ENCODE measurements at places on chromosomes 3 and 15. TPM values are rescaled to one million over a fixed set of nuclear protein-coding genes. Genes with fewer than 3 reads are reported as not detected.

Gene PCLAF
- total RNA-seq = 41.4 TPM

GRCh38 chr3:51691949-51692348 is 14.9 kb upstream of the GRM2 start:
- DNase-seq = no peak
- no peaks in the 10 kb centered on the region for H3K4me1 ChIP-seq
- no peak overlapping the region for H3K27ac ChIP-seq
- no peaks in the 10 kb centered on the region for H3K27me3 ChIP-seq
- peaks cover 28% of the 10 kb centered on the region for H3K36me3 ChIP-seq

DNA sequence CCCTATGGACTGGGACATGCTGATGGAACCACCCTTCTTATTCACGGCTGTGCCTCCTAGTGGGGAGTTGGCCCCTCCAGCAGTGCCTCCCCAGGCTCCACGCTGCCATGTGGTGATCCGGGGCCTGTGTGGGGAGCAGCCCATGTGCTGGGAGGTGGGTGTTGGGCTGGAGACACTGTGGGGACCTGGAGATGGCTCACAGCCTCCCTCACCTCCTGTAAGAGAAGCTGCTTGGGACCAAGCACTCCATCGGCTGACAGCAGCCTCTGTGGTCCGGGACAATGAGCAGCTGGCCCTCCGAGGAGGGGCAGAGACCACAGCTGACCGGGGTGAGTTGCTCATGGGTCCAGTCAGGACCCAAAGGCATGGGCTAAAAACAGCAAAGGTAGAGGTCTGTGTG is 9.1 kb downstream of the ALG3 start:
- H3K36me3 ChIP-seq = peaks cover 23% of the 10 kb centered on the region
- DNase-seq = no peak
- H3K27ac ChIP-seq = no peak overlapping the region
- H3K4me3 ChIP-seq = no peak overlapping the region
- H3K27me3 ChIP-seq = no peaks in the 10 kb centered on the region
- peaks cover 14% of the 10 kb centered on the region for H3K4me1 ChIP-seq

GRCh38 chr3:29011441-29011840 is 269.4 kb upstream of the RBMS3 start:
- no peak for DNase-seq
- no peak overlapping the region for H3K27ac ChIP-seq
- H3K4me1 ChIP-seq = no peaks in the 10 kb centered on the region
- H3K4me3 ChIP-seq = no peak overlapping the region

DNA sequence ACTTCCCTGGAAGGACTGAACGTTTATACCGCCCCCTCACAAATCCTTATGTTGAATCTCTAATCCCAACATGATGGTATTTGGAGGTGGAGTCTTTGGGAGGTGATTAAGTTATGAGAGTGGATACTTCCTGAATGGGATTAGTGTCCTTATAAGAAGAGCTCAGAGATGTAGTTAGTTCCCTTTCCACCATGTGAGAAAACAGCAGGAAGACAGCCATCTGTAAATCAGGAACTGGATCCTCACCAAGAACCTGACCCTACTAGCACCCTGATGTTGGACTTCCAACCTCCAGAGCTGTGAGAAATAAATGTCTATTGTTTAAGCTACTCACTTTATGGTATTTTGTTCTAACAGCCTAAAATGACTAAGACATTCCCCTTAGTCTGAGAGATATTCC is 33.3 kb upstream of the SACM1L start:
- no peak overlapping the region for H3K4me3 ChIP-seq
- DNase-seq = no peak
- no peaks in the 10 kb centered on the region for H3K27me3 ChIP-seq

DNA sequence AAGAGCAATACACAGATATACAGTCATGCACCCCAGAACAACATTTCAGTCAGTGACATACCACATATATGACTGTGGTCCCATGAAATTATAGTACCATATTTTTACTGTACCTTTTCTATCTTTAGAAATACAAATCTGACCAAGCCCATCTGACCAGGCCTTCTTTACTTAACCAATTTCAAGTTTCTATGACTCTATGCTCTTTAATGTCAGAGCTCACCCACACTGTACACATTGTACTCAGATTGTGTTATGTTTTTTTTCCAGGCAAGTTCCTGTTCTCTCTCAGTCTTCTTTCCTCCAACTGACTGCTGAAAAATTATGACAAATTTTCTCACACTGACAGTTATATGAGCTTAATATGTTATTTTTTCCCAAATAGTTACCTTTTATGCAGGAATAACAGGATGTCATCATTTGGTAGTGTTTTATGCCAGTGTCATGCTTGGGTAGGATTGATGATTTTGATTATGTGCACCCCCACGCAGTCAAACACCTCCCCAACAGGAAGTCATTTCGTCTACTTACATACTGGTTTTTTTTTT is 8.0 kb upstream of the CBLB start:
- H3K36me3 ChIP-seq = no peaks in the 10 kb centered on the region
- H3K4me3 ChIP-seq = no peak overlapping the region
- DNase-seq = no peak
- H3K4me1 ChIP-seq = no peaks in the 10 kb centered on the region
- H3K27ac ChIP-seq = no peak overlapping the region

DNA sequence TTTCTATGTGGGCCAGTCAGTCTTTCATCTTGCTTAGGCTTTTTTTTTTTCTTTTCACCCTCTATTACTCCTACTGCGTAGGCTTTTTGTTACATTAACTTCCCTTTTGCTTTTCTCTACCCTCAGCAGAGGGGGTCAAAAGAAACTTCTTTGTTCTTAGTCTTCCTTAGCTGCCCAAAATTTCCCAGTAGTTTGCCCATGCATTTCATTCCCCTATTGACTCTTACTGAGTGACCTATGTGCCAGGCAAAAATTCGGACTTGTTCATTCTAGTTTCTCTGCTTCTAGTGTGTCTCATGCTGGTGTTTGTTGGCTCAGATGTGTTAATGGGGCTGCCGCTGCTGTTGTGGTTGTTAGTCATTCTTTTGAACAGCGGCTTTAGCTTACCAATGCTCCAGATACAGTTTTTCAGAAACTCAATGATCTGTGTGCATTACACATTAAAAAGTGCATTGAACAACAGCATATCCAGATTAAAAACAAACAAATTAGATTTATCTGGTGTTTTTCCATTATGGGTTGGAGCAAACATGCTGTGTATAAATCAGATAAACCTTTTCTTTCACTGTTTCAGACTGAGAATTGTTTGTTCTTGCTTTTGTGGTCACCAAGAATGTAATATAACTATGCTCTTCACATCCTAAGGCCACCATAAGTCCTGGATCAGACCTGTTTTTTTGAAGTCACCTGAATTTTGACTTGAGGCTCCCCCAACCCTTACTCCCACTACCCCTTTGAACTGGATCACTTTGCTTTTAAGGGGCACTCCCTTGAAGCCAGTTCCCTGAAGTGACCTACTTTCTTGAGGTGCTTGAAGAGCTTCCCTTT is 43.1 kb downstream of the PDE8A start:
- H3K27ac ChIP-seq = no peak overlapping the region
- no peak overlapping the region for H3K4me3 ChIP-seq
- peaks cover 51% of the 10 kb centered on the region for H3K4me1 ChIP-seq
- DNase-seq = no peak

DNA sequence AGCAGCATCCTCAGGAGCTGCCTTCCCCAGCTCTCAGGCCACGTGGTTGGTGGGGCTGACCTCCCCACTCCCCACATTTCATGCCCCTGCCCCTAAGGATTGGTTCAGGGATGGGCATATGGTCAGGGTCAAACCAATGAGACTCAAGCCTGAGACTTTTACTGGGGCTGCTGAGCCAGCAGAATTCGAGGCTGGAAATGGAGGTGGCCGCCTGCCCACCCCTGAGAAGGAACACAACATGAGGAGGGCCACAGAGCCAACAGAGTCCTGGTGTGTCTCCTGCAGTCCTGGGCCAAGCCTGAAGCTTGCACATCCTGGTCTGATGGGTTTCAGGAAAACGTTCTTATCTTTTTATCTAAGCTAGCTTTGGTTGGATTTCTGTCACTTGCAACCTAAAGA is 5.9 kb downstream of the EHD4 start:
- DNase-seq = no peak
- peaks cover 57% of the 10 kb centered on the region for H3K4me1 ChIP-seq
- H3K27ac ChIP-seq = peak overlapping the region; percentile 43
- no peaks in the 10 kb centered on the region for H3K27me3 ChIP-seq
- no peaks in the 10 kb centered on the region for H3K36me3 ChIP-seq

GRCh38 chr15:41894791-41895463 is 1.1 kb upstream of the SPTBN5 start:
- peaks cover 32% of the 10 kb centered on the region for H3K4me1 ChIP-seq
- H3K27me3 ChIP-seq = no peaks in the 10 kb centered on the region
- H3K4me3 ChIP-seq = peak overlapping the region; percentile 22
- peak overlapping the region; percentile 67 for H3K27ac ChIP-seq
- peaks cover 5% of the 10 kb centered on the region for H3K36me3 ChIP-seq

- peaks cover 45% of the 10 kb centered on the region for H3K4me1 ChIP-seq
- DNase-seq = no peak
- no peak overlapping the region for H3K27ac ChIP-seq
- H3K36me3 ChIP-seq = no peaks in the 10 kb centered on the region
- no peaks in the 10 kb centered on the region for H3K27me3 ChIP-seq
Observed at GRCh38 chr3:105821433-105821832, 47.4 kb downstream of the CBLB start.

Gene PDE12
- total RNA-seq = 26.1 TPM

Gene IL17RD
- total RNA-seq = 5.5 TPM

DNA sequence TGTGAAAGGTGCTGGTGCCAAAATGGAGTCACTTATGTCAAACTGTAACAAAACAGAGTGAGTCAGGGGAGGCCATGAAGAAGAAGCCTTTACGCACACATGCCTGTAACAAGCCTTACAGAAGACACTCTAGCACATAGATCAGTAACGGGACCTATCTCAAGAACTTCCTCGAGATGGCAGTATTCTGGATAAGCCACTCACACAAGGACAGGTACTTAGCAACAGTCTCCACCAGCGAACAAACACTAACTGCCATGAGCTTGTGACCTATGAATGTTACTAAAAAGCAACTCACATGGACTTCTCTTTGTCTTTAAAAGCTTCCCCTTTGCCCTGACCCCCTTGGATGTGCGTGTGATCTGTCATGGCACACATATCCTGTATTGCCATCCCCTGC is 235.1 kb downstream of the CD47 start:
- H3K4me1 ChIP-seq = no peaks in the 10 kb centered on the region
- no peaks in the 10 kb centered on the region for H3K27me3 ChIP-seq
- DNase-seq = no peak
- H3K36me3 ChIP-seq = no peaks in the 10 kb centered on the region
- no peak overlapping the region for H3K27ac ChIP-seq

DNA sequence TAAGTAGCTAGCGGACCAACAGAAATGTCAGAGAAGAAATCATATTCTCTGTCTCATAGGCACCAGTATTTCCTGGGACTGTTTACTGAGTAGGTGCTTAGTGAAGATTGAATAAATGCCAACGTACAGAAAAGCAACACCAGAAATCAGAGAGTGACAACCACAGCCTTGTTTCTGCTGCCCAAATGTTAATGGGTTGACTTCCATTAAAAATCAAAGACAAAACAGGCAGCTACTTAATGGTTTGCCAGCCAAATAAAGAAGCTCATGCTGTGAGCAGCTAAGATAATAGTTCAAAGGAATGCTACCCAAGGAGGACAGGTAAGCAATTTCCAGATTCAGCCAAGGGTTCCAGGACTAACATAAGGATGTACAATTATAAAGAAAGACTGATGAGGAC is 270.7 kb downstream of the THSD4 start:
- H3K27ac ChIP-seq = no peak overlapping the region
- no peak for DNase-seq
- peaks cover 32% of the 10 kb centered on the region for H3K4me1 ChIP-seq
- H3K4me3 ChIP-seq = no peak overlapping the region
- no peaks in the 10 kb centered on the region for H3K27me3 ChIP-seq

- peaks cover 3% of the 10 kb centered on the region for H3K36me3 ChIP-seq
- no peak overlapping the region for H3K4me3 ChIP-seq
- peak overlapping the region; percentile 90 for H3K27ac ChIP-seq
- DNase-seq = no peak
- H3K4me1 ChIP-seq = peaks cover 39% of the 10 kb centered on the region
Observed at GRCh38 chr3:124813541-124813940, 73.6 kb downstream of the ITGB5 start.

DNA sequence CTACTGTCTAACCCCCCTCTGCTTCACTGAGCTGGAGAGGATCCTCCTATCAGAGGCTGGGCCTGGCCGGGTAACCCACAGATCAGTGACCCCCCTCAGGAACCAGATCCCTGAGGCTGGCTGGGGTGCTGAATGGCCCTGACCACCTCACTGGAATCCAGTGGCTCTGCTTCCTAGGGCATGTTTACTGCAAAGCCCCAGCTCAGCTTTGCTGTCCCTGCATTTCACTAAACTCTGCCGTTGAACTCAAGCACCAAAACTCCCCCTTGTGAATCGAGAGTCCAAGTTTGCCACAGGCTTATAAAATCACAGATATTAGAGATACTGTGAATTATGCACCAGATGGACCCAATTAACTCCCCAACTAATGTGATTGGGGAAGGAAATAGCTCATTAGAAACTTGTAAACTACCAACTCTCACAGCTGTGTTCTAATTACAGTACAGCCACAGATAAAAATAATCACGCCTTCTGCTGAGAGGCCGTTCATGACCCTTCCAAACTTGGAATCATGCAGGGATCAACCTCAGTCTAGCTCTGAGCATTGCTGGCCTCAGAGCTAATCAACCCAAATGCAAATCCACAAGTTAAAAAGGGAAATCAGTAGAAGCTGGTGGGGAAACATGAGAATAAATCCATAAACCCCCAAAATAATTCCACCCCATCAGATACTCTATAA is 47.0 kb downstream of the OCA2 start:
- H3K4me3 ChIP-seq = no peak overlapping the region
- no peaks in the 10 kb centered on the region for H3K36me3 ChIP-seq
- no peaks in the 10 kb centered on the region for H3K27me3 ChIP-seq
- no peaks in the 10 kb centered on the region for H3K4me1 ChIP-seq
- no peak for DNase-seq

- no peak overlapping the region for H3K27ac ChIP-seq
- H3K27me3 ChIP-seq = no peaks in the 10 kb centered on the region
- no peaks in the 10 kb centered on the region for H3K4me1 ChIP-seq
- H3K36me3 ChIP-seq = peaks cover 34% of the 10 kb centered on the region
- DNase-seq = no peak
Observed at GRCh38 chr3:51933471-51934138, 8.1 kb downstream of the RRP9 start.

GRCh38 chr3:194488055-194488742 is 1.4 kb upstream of the ATP13A3 start:
- H3K4me3 ChIP-seq = no peak overlapping the region
- no peak for DNase-seq
- H3K27ac ChIP-seq = peak overlapping the region; percentile 98
- H3K36me3 ChIP-seq = no peaks in the 10 kb centered on the region

- no peaks in the 10 kb centered on the region for H3K36me3 ChIP-seq
- no peak overlapping the region for H3K27ac ChIP-seq
- no peak overlapping the region for H3K4me3 ChIP-seq
- no peak for DNase-seq
- no peaks in the 10 kb centered on the region for H3K4me1 ChIP-seq
Observed at GRCh38 chr15:28273873-28274610, 47.9 kb downstream of the HERC2 start.
